ENCODE measurements at places on chromosomes 5 and 9.

- no peak for DNase-seq
Measured at GRCh38 chr5:180540050-180540694, 46.0 kb downstream of the CNOT6 start.

- DNase-seq = no peak
Measured at GRCh38 chr9:88746029-88746742, 211.2 kb downstream of the NXNL2 start.

GRCh38 chr5:87944553-87945285 lies 323.9 kb downstream of the TMEM161B start:
- DNase-seq = peak; percentile 95

DNA sequence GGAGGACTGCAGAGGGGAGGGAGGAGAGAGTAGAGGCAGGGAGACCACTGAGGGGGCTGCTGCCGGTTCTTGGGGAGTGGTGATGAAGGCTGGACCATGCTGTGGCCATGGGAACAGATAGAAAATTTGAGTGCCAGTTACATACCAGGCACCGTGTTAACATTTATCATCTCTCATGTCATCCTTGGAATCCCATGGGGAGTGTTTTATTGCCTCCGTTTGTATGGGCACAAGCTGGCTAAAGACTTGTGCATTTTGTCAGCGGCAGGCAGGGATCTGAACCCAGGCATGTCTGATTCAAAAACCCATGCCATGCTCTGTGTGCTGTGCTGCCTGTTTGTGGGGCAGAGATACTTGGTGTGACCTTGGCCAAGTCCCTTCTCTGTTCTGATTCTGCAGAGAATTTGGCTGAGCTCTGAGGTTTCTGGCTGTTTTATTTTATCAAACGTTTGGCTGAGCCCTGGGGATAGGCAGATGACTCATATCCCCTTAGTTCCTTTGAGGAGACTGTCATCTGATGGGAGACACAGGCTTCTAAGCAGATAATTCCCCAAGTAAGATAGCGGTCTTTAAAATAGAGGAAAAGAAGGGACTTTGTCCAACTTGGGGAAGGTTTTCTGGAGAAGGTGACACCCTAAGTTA lies 22.2 kb downstream of the COL27A1 start:
- no peak for DNase-seq

DNA sequence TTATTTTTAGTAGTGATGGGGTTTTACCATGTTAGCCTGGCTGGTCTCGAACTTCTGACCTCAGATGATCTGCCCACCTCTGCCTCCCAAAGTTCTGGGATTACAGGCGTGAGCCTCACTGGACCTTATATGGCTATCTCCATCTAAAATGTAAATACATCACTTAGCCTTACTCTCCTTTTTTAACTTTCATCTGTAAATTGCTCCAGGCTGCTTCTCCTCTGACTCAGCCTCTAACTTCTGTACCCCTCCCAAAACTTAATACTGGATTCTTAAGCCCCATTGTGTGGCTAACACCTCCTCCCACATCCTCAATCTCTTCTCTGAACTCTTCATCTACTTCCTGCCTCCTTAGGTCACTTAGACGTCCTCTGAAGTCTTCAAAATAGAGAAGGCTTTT lies 4.0 kb downstream of the SNX30 start:
- no peak for DNase-seq

GRCh38 chr9:4537581-4537980 lies 47.3 kb downstream of the SLC1A1 start:
- no peak for DNase-seq

DNA sequence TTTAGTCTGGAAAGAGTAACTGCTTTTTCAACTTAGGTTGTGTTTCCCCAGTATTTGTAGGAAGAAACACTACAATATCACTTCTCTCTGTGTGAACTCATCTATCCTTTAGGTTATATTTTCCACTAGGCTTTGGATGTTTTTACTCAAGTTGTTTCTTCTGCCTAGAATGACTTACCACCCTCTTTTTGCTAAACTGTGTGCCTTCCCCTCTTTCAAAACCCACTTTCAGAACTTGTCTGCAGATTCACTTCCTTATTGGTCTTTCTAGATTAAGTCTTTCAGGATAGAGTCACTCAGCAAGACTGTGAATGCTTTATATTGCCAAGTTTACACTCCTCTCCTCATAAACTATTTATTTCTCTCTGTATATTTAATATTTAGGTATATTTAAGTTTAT lies 14.2 kb upstream of the CAST start:
- DNase-seq = no peak

- no peak for DNase-seq
Measured at GRCh38 chr5:116455061-116455460, 119.6 kb downstream of the SEMA6A start.

DNA sequence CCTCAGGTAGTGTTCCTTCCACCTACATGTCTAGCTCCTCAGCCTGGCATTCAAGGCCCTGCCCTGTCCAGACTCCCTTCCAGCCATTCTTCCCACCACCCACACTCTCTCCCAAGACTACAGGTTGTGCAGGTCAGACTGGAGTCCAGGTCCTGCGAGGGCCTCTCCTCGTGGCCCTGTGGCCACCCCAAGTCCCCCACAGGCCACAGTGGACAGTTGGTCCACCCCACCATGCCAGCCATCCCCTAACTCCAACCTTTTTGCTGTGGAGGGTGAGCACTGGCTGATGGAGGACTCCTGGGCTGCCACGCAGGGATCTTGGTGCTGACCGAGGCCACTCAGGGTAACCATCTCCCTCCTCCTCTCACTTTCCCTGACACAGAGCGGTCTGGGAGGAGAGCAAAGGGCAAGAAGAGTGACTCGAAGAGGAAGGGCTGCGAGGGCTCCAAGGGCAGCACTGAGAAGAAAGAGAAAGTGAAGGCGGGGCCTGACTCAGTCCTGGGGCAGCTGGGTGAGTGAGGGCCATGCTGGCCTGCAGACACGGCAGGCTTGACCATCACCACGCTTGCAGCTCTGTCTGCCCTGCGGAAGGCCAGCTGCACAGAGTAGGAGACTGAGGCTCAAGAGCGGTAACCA lies 51.0 kb downstream of the JADE2 start:
- DNase-seq = no peak

GRCh38 chr9:88950341-88951154 lies 40.7 kb upstream of the S1PR3 start:
- DNase-seq = peak; percentile 22

- peak; percentile 66 for DNase-seq
Measured at GRCh38 chr5:9207817-9208418, 338.0 kb downstream of the SEMA5A start.

DNA sequence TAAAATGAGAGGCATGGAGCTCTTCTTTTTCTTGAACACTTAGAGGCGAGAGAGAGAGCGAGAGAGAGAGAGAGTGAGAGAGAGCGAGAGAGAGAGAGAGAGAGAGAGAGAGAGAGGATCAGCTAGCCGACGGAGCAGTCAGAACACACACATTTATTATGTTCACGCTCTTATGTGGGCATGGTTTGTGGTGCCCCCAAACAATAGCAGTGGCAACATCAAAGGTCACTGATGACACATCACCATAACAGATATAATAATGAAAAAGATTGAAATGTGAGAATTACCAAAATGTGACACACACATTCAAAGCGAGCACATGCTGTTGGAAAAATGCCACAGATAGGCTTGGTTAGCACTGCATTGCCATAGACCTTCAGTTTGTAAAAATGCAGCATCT lies 116.1 kb downstream of the KDM4C start:
- DNase-seq = no peak

- no peak for DNase-seq
Measured at GRCh38 chr9:71853084-71853483, 57.9 kb downstream of the ABHD17B start.

- DNase-seq = no peak
Measured at GRCh38 chr5:82679660-82680059, 397.5 kb downstream of the TMEM167A start.

DNA sequence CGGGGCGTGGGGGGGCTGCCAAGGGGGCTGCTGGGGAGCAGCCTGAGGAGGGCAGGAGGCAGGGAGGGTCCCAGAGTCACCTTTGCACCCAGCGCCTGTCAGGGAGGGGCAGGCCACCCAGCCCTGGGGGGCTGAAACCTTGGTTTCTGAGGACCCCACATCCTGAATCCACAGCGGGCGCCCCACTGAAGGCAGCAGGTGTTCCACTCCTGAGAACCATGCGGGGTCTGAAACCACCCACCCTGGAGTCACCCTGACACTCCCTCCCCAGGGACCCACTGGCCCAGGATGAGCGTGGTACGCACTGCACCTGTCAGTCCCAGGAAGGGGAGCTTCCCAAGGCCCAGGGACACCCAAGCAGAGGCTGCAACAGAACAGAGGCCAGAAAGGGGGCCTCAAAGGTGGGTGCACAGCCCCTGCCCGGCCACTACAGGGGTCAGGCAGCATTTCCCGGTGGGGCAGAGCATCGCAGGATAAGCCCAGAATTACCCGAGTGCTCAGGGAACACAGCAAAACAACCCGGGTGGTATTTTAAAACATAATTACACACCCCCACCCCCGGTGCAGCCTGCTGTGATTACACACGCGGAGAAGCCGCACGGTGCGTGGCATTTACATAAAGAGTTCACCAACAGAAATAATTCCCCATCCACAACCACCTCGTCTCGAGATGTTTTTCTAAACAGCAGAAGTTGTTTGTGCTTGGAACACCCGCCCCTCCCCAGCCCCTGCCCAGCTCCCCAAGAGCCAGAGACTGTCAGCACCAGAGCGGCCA lies 57.3 kb upstream of the UBAC1 start:
- DNase-seq = no peak

- peak; percentile 55 for DNase-seq
Measured at GRCh38 chr5:78611126-78611605, 37.4 kb downstream of the LHFPL2 start.

DNA sequence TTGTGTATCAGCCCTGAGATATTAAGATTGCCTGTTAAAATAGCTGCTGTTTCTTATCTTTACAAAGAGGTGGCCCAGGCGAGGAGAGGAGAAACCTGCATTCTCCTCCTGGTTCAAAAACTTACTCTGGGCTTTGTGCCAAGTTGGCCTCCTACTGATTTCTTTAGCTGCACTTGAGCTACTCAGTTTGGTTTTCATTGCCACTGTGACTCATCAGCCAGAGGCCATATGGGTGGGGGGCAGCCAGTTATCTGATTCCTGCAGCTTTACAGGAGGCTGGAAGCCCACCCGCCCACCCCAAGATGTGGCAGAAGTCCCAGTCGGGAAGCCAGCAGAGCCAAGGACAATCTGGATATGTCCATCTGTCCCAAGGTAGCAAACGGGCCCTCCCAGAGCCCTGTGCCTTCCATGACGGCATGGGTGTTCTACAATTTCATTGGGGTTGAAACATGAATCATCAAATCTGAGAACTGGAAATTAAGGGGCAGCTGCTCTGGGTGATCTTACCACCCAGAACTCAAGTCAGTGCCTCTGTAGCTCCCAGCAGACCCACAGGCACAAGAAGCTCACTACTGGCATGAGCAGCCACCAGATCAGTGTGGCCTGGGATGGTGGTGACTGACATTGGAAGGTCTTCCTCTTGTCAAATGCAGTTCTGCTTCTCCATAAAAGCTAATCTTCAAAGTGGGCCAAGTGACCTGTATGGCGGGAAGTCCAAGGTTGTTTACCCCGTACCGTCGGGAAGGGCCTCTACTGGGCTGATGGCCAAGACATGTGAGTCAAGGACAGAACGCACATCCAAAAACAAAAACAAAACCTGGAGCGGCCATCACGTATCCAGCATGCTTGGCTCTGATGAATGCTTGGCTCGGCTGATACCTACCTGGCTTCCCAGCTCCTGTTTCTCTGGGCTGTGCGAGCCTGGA lies 15.6 kb downstream of the FCN2 start:
- no peak for DNase-seq

DNA sequence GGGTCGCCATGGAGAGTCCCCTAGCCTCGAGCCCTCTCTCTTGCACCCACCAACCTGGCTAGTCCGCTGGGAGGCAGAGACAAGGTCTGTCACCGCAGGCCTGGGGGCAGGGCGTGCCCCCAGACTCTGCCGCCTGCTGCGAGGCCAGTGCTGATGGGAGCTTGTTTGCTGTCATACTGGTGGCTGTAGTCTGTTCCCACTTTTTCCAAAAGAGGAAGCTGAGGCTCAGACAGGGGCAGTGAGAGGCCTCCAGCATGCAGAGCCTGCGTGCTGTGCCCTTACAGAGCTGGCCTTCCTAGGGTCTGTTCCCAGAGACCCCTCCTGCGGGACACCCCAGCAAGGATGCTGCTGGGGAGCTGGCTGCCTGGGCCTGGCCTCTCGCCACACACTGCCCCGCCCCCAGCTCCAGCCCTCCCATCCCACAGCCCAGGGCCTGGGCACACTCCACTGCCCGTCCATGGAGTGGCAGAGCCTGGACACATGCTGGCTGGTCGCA lies 21.0 kb upstream of the SUSD3 start:
- no peak for DNase-seq

GRCh38 chr5:123294544-123294943 lies 128.7 kb downstream of the CEP120 start:
- no peak for DNase-seq

- no peak for DNase-seq
Measured at GRCh38 chr5:160306696-160307095, 5.7 kb downstream of the CCNJL start.

DNA sequence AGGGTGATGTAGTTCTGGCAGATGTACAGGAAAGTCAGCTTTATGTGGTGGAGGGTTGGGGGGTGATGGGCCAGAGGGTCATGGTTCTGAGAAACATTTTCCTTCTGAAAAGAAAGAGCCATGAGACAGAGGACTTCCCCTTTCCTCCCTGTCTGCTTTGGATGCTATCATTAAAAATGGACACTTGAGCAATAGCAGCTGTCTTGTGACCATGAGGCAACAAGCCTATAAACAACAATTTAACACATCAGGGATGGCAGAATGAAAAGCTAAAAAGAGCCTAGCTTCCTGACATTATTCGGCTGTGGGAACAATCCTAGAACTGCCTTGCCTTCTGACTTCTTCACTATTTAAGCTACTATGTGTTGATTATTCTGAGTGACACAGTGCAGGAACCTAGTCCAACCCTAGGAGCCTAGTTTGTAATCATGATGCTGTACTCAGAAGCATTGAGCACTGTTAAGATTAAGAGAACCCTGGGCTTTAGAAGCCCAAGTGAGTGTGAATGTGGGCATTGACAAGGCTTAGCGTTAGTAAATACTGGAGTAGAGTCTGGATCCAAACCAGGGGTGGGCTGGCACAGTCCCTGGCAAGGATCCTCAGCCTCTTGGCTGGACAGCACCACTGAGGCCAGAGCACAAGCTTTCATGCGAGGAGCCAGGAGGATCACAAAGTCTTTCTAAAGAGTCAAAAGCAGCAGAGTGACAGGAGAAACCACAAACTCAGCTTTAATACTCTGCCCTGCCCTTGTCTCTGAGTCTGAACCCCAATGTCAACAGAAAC lies 178.5 kb upstream of the EGFLAM start:
- no peak for DNase-seq

Data from neural progenitor cell (in vitro differentiated cells).